ENCODE measurements at places on chromosomes 16 and 17.

- DNase-seq, result peak; percentile 53
These were observed 689 bp upstream of the TBC1D24 start for GRCh38 chr16:2473999-2474876.

DNA sequence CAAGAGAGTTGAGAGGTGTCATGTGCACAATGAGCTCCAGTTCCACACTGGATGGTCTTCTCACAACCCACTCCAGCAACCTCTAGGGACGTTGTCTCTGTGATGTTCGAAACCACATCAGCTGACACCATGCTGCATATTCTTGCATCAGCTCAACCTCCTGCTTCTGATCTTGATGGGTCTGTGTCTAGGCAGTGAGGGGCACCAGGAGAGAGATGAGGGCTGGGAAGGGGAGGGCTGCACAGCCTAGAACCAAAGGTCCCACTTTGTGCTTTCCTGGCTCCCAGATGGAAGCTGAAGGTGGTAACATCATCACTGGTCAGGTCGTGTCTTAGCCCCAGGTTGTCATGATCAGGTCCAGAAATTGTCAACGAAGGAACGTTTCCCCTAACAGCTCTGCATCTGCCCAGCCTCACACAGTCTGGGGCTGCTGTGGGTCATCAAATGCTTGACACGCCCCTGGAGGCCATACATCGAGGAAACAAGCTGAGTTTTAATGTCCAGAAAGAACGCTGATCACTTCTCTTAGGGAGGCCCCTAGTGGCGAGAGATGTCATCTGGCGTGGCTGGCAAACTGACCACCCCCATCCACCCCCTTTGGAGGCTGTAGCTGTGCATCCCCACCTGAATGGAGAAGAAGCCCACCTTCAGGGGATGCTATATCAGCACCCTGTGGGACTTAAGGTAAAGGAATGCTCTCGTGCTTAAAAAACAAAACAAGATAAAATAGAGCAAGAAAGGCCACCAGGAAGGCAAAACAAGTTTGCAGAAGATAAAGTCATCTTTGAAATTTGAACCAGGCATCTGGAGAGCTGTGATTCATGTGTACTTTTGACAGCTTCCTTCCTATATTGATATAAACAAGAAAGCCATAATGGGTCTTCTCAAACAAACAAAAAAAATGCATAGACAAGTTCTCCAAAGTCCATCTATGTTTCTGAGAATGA lies 58.3 kb downstream of the WIPI1 start:
- peak; percentile 34 for DNase-seq

- no peak for DNase-seq
These were observed 3.8 kb downstream of the EFCAB5 start for GRCh38 chr17:29945281-29945680.

DNA sequence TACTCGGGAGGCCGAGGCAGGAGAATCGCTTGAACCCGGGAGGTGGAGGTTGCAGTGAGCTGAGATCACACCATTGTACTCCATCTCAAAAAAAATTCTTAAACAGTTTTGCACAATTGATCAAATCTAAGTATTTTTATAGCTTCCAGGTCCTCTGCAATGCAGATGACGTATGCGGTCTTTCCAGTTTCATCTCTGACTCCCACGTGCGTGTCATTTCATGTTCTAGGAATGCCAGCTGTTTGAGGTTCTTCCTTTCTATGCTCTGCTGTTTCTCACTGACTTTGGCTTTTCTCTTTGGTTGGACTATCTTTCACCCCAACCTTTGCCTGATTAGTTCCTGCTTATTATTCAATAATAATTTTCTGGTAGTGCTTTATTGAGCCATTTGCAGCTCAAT lies 16.2 kb downstream of the CHP2 start:
- no peak for DNase-seq

GRCh38 chr17:14428648-14429029 lies 127.8 kb downstream of the HS3ST3B1 start:
- DNase-seq, result peak; percentile 13

GRCh38 chr16:10954903-10955302 lies 10.5 kb downstream of the CLEC16A start:
- no peak for DNase-seq
